ENCODE measurements at places on chromosomes 6 and 20. TPM values are rescaled to one million over a fixed set of nuclear protein-coding genes. Genes with fewer than 3 reads are reported as not detected.

DNA sequence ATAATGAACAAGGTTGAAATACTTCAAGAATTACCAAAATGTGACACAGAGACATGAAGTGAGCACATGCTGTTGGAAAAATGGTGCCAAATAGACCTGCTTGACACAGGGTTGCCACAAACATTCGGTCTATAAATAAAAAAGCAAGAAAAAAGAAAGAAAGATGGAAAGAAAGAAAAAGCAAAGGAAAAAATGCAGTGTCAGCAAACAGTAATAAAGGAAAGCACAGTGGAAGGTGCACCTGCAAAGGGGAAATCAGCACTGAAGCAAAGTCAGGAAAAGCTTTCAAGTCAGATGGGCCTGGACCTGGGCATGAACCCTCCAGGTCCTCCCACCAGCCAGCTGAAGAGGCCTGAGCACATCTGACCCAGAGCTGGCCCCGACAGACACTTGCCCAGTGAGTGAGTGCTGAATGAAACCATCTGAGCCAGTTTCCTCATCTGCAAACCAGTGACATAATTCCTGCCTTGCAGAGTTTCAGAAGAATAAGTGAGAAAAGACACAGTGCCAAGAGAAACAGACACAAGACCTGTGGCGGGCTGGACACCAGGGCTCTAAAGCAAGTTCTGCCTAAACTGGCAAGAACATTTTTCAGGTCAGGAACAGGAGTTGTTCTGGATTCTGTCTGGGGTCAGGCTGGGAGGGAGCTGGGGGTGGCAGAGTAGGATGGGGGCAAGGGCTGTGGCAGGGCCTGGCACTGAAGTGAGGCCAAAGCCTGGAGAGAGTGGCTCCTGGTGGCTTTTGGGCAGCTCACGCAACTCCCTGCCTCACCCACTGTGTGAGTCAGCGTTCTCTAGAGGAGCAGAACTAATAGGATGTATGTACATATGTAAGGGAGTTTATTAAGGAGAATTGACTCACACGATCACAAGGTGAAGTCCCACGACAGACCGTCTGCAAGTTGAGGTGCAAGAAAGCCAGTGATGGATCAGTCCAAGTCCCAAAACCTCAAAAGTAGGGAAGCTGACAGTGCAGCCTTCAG lies 23.9 kb upstream of the MICB start:
- no peak overlapping the region for H3K4me3 ChIP-seq
- DNase-seq: peak; percentile 92
- H3K27ac ChIP-seq: peak overlapping the region; percentile 42
- H3K27me3 ChIP-seq: peaks cover 14% of the 10 kb centered on the region
- no peaks in the 10 kb centered on the region for H3K36me3 ChIP-seq

The CLVS2 gene
- total RNA-seq: not detected

DNA sequence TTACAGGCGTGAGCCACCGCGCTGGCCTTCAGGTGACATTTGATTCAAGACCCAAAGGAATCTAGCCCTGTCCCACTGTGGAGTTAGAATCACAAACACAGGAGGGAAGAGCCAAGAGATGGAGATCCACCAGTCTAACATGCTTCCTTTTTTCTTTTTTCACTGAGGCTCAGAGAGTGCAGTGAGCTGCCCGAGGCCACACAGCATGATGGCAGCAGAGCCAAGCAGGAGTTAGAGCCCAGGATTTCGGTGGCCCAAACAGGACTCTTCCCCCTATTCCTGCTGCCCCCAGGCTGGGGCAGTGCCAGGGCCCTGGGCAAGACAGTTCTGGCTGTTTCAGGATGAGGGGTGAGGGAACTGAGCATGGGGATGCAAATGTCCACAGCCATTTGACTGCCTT lies 8.1 kb upstream of the SPDEF start:
- H3K4me1 ChIP-seq: no peaks in the 10 kb centered on the region

DNA sequence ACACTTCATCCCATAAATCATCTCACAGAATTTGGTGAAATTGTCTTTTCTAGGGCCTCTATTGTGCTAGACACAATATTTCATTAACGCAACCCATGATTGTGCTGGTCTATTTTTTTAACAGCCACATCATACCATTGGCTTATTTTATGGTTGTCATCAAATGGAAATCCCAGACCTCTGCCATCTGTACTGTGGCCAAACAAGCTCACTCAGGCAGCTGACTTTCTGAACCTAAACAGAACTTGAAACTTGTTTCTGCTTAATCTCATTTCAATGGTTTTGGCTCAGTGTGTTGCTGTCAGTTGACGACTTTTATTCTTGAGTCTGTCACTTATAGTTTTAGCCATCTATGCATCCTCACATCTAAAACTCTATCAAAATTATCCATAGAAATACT lies 111.8 kb downstream of the HAO1 start:
- H3K4me1 ChIP-seq: peaks cover 6% of the 10 kb centered on the region
- no peak overlapping the region for H3K4me3 ChIP-seq
- no peaks in the 10 kb centered on the region for H3K27me3 ChIP-seq
- no peaks in the 10 kb centered on the region for H3K36me3 ChIP-seq
- no peak for DNase-seq
- H3K27ac ChIP-seq: no peak overlapping the region

The CPNE5 gene
- total RNA-seq: not detected

DNA sequence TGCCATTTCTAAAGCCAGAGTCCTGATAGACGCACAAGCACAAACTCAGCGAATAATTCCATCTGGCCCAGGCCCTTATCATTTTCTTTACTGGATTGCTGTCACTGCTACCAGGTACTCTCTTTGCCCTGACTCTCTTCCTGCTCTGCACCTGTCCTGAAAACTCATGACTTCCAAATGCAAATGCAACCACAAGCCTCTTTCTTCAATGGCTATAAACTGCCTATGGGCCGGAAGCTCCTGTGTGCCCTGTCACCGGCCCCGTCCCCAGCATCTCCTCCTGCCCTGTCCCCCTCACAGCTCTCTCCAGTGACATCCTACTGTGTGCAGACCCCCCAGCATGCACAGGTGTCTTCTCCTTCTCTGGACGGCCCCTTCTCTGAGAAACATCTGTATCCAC lies 302.6 kb downstream of the GMDS start:
- no peaks in the 10 kb centered on the region for H3K4me1 ChIP-seq
- no peaks in the 10 kb centered on the region for H3K27me3 ChIP-seq
- H3K27ac ChIP-seq: no peak overlapping the region
- H3K36me3 ChIP-seq: no peaks in the 10 kb centered on the region
- H3K4me3 ChIP-seq: no peak overlapping the region
- no peak for DNase-seq

GRCh38 chr6:106534564-106534982 lies 94.7 kb downstream of the RTN4IP1 start:
- no peak for DNase-seq
- H3K4me1 ChIP-seq: peaks cover 11% of the 10 kb centered on the region
- H3K27ac ChIP-seq: no peak overlapping the region

DNA sequence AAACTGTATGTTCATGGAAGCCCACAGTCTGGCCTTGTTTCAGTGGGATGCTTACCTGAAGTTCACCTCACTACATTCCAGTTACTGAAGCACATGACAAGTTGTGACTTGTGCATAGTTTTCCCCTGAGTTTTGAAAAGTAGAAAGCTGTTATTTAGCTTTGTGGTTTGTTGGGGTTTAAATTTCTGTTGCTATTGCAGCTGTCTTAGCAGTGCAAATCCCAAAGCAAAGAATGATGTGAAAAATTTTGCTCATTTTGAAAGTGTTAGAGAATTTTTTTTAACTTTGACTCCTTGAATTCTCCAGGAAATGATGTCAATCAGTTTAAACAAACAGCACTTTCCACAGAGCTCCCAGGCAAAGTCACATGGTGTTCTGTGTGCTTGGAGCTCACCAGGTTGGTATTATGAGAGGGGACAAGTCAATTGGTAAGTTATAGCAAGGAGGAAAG lies 268.4 kb downstream of the ADGRG6 start:
- peak overlapping the region; percentile 65 for H3K27ac ChIP-seq
- H3K36me3 ChIP-seq: no peaks in the 10 kb centered on the region
- H3K4me1 ChIP-seq: peaks cover 17% of the 10 kb centered on the region

The FABP7 gene
- total RNA-seq: not detected

DNA sequence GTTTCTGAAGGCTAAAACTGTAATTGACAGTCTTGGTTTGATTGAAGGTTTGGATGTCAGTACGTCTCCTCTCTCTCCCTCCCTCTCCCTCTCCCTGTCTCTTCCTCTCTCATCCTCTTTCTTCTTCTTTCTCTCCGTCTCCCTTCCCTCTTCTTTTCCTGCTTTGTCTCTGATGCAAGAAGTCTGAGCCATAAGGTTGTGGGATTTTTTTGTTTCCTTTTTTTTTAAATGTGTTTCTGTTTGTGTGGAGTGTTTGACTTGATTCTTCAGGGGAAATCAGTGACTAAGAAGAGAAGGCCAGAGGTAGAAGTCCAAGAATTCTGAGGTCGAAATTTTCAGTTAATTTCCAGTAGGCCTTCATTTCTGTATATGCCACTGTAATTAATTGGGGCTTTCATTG lies 111.9 kb downstream of the FOXO3 start:
- H3K27ac ChIP-seq: no peak overlapping the region
- peaks cover 5% of the 10 kb centered on the region for H3K36me3 ChIP-seq
- no peaks in the 10 kb centered on the region for H3K27me3 ChIP-seq
- H3K4me1 ChIP-seq: peaks cover 15% of the 10 kb centered on the region

The TRIM31 gene
- total RNA-seq: not detected

- H3K4me3 ChIP-seq: peak overlapping the region; percentile 44
- peak; percentile 93 for DNase-seq
- H3K4me1 ChIP-seq: peaks cover 61% of the 10 kb centered on the region
- no peaks in the 10 kb centered on the region for H3K36me3 ChIP-seq
- H3K27ac ChIP-seq: peak overlapping the region; percentile 100
Measured at GRCh38 chr6:37137201-37138090, 32.5 kb upstream of the PIM1 start.

The MUC21 gene
- not detected for total RNA-seq

The GABBR1 gene
- 7.6 TPM for total RNA-seq
